ENCODE measurements at places on chromosomes 7 and 10. TPM values are rescaled to one million over a fixed set of nuclear protein-coding genes. Genes with fewer than 3 reads are reported as not detected.

- no peak for DNase-seq
Observed at GRCh38 chr10:51308116-51308515, 233.8 kb downstream of the PRKG1 start.

GRCh38 chr7:28479507-28479947, 67.2 kb downstream of the CREB5 start:
- no peak for DNase-seq

DNA sequence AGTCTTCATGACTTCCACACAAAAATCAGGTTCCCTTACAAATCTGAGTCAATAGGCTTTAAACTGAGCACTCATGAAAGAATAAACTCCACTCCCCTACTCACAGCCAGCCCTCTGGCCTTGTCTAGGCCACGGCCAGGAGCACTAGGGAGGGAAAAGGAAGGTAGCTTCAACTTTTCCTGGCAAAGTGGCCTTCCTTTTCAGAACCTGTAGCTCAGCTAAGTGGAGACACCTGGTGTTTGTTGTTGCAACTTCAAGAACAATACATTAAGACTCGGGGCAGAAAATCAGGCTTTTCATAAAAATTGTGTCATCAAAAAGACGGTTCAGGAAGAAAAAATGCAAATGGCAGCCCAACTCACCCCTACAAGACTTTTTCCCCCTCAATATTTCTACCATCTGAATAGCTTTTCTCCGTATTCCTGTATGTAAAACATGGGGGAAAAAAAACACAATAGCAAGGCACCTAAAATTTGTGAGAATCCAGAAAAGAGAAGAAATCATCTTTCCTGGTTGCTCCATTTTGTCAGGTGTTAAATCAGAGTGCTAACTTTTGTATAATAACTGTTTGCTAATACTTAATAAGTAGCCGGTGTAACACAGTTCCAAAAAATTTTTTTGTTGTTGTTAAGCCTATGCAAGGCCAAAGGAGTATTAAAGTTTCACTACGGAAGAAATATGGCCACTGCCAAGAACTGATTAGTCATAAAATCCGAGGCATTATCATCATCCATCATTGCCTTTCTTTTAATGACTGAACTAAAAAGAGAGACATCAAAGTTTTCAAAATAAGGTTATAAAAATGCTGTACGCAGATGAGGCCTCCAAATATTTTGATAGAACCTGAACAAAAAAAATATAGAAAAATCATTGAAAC, 66.2 kb upstream of the ARID5B start:
- DNase-seq: peak; percentile 82

Gene FFAR4
- not detected for total RNA-seq

GRCh38 chr7:17690030-17690429, 250.3 kb downstream of the SNX13 start:
- DNase-seq: peak; percentile 99

GRCh38 chr10:30816820-30817171, 187.2 kb upstream of the LYZL2 start:
- DNase-seq: no peak

- DNase-seq: no peak
Observed at GRCh38 chr7:75667938-75668337, 70.8 kb downstream of the HIP1 start.

GRCh38 chr10:88932539-88933256, 19.9 kb downstream of the ACTA2 start:
- DNase-seq: peak; percentile 70
